ENCODE measurements at places on chromosomes 2 and 18. TPM values are rescaled to one million over a fixed set of nuclear protein-coding genes. Genes with fewer than 3 reads are reported as not detected.

SP140 gene
- 0.16 TPM for total RNA-seq

CXXC1 gene
- total RNA-seq, result 94.0 TPM

CRYGD gene
- 6.3 TPM for total RNA-seq

CFAP65 gene
- total RNA-seq, result 0.48 TPM

TNS1 gene
- 4.5 TPM for total RNA-seq

ID2 gene
- 55.0 TPM for total RNA-seq

MOCOS gene
- 5.3 TPM for total RNA-seq

SPATA3 gene
- not detected for total RNA-seq

ELOA2 gene
- total RNA-seq, result not detected

CEBPZOS gene
- total RNA-seq, result 123 TPM

ZNF892 gene
- 10.8 TPM for total RNA-seq

CNTNAP5 gene
- 0.34 TPM for total RNA-seq

NYAP2 gene
- total RNA-seq, result not detected

CNOT9 gene
- total RNA-seq, result 61.9 TPM

DQX1 gene
- 1.3 TPM for total RNA-seq

ERFE gene
- 6.3 TPM for total RNA-seq

CELF4 gene
- total RNA-seq, result 2.9 TPM

TRABD2A gene
- 7.5 TPM for total RNA-seq

COLEC11 gene
- 1.3 TPM for total RNA-seq

VIT gene
- 0.46 TPM for total RNA-seq

AGXT gene
- total RNA-seq, result 0.16 TPM

ANKMY1 gene
- total RNA-seq, result 4.6 TPM

MOGAT1 gene
- total RNA-seq, result 0.62 TPM

HTR2B gene
- total RNA-seq, result not detected

SERPINB10 gene
- not detected for total RNA-seq

IL18RAP gene
- not detected for total RNA-seq

CHRND gene
- 0.07 TPM for total RNA-seq

CD8B2 gene
- total RNA-seq, result not detected

CCDC74B gene
- total RNA-seq, result 3.4 TPM

LTBP1 gene
- 33.8 TPM for total RNA-seq

ZRANB3 gene
- total RNA-seq, result 18.9 TPM

SLC25A12 gene
- 7.3 TPM for total RNA-seq

COLEC12 gene
- total RNA-seq, result 0.39 TPM

TNFAIP6 gene
- 0.11 TPM for total RNA-seq

R3HDM1 gene
- 60.4 TPM for total RNA-seq

CCDC195 gene
- total RNA-seq, result not detected

APCDD1 gene
- total RNA-seq, result 5.3 TPM

COL4A3 gene
- total RNA-seq, result 1.1 TPM

PCARE gene
- not detected for total RNA-seq

RFTN2 gene
- 1.1 TPM for total RNA-seq

COL4A4 gene
- 1.9 TPM for total RNA-seq

All from WTC11 (cell line).